Stimulated activated CD8-positive, alpha-beta memory T cell treated with anti-CD3 and anti-CD28 coated beads, Interleukin-4, amount 100 ng/mL, for 48 hours (primary cell): ENCODE measurements at places on chromosomes 4 and X.

GRCh38 chr4:89640620-89641366, 196.2 kb downstream of the SNCA start:
- no peak for DNase-seq

DNA sequence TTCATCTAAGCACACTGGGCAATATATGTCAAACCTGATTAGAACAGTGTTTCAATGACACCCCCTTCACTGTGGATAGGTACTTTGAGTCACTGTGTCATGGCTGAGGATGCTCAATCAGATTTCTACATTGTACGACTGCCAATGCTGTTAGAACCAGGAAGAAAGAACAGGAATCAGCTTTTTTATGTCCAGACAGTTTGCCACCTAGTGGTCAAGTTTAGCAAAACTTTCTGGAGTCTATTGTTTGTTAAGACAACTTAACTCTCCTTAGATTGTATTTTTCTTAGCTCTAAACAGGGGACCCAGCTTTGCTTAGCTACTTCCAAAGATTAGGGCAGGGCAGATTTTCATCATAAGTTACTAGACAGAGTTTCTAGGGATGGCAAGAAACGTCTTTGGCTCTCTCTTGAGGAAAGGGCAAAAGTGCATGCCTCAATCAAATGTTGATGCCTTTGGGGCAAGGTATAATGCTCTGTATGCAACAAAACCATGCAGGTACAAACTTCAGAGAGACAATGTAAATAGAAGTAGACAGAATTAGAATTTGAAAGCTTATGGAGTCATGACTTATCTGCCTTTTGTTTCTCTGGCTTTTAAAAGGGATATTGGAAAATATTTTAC, 40.5 kb upstream of the BMP3 start:
- DNase-seq, result no peak

DNA sequence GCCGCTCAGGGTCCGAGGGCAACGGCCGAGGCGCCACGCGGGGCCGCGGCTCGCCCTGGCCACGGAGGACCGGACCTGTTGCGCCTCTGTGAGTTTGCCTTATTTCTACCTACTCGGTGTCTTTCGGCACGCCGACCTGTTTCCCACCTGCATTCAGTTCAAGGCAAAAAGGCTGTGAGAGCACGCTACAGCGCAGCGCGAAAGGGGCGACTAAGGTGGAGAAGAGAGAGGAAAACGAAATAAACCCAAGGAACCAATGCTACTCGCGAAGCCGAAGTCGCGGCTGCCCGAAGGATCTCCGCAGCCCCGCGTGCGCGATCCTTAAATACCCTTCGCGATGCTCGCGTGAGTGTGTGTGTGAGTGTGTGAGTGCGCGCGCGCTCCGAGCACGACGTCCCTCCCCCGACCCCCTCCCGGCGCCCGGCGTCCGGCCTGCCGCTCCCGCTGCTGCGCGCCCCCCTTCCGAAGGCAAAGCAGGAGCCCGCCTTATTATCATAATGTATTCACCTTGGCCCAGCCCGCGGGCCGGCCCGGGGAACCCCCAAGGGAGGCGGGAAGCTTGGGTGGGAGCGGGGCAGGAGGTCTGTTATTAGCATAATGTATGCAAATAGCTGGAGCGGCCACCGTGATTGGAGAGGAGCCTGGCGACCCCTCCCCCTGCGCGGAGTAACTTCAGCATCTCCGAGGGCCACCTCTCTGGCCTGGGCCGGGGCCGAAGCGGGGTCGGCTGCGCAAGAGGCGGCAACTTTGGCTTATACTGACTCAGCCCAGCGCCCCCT, at the start of gene COL25A1:
TSS of gene COL25A1 (minus strand) at position 298 of the 779 bp plus-strand sequence.
- DNase-seq, result peak; percentile 53

DNA sequence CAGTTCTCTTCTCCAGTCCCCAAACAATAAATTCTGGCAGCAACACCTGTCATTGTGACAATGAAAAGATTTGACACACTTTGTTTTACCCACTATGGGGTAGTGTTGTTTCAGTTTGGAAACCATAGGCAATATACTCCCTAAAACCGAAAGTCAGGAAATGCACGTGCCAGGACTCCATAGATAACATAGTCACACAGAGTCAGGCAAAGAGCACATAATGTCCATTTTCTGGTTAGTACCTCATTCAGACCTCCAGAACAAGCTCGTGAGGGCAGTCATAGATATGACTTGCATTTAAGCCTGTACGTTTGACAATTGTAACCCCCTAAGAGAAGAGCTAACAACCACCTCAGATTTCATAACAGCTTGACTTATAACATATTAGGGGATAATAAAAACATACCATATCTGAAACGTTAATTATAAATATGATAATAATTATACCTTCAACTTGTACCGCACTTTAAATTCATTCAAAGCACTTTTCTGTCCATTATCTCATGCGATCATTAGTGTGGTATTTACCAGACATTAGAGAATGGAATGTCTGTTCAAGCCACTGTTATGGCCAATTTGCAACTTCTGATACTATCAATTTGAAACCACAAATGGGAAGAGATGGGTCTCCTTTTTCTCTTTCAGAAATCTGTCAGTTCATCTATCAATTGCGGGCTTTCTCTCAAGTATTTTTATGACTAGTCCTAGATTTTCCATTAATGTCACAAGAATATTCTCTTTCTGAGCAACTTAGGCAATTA, 147.4 kb downstream of the LDB2 start:
- DNase-seq, result no peak

DNA sequence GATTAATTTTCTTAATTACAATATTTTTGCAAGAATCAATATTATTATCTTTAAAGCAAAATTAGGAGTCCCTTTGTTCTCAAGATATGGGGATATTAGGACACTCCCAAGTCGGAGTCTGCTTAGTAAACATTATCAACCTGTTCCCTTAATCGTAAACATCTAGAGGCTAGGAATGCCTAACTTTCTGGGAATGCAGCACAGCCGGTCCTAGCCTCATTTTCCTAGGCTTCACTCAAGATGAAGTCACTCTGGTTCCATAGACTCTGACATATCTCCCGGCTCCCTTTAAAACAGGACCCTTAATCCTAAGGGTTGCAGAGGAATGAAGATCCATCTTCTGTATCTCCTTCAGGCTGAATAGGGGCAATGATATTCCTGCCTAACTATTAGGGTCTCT, 367.6 kb downstream of the GPM6A start:
- DNase-seq, result no peak

DNA sequence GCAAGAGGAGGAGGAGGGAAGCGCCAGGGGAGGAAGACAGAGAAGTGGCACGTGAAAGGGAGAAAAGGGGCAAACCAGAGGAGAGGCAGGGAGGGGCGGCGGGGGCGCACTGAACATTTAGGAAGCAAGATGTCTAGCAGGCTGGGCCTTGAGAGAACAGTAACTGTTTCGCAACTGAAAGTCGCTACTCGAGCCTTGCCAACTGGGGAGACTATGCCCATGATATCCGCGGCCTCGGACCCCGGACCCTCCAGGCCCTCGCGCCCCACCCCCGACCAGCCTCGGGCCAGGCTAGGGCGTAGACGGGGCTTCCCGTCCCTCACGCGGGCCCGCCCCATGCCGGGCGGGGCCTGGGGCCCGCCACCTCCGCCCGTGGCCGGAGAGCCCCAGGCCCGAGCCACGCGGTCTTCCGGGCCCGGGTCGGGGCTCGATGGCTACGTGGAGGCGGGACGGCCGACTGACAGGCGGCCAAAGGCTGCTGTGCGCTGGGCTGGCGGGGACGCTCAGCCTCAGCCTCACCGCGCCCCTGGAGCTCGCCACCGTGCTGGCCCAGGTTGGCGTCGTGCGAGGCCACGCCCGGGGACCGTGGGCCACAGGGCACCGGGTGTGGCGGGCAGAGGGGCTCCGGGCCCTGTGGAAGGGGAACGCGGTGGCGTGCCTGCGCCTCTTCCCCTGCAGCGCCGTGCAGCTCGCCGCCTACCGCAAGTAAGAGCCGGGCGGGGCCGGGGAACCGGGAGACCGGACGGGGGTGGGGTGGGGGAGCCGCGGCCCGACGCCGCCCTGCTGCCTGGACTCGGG, at the start of gene SLC25A43:
TSS of gene SLC25A43 (plus strand) at position 363 of the 798 bp plus-strand sequence. CDS start at position 431, 68 bp downstream.
- DNase-seq, result peak; percentile 43

- DNase-seq, result no peak
Measured at GRCh38 chr4:123163501-123163900, 233.1 kb upstream of the SPRY1 start.

- DNase-seq, result no peak
Measured at GRCh38 chr4:187491286-187491685, 504.3 kb upstream of the ZFP42 start.

DNA sequence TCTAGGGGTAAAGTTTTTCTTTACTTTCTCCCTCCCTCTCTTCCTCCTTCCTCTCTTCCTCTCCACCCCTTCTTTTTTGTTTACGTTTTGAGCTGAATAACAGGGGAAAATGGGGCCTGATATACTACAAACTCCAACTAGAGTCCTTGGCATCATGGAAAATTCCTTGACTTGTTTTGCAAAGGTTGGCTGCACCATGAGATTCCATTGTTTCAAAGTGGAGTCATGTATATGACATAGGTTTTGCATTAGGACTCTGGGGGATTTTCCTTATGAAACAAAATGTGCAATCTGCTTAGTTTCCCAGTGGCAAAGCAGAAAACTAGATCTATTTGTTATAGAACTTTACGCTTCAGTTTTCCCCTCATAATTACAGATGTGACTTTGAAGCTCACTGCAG, 233.5 kb upstream of the PGRMC2 start:
- no peak for DNase-seq

DNA sequence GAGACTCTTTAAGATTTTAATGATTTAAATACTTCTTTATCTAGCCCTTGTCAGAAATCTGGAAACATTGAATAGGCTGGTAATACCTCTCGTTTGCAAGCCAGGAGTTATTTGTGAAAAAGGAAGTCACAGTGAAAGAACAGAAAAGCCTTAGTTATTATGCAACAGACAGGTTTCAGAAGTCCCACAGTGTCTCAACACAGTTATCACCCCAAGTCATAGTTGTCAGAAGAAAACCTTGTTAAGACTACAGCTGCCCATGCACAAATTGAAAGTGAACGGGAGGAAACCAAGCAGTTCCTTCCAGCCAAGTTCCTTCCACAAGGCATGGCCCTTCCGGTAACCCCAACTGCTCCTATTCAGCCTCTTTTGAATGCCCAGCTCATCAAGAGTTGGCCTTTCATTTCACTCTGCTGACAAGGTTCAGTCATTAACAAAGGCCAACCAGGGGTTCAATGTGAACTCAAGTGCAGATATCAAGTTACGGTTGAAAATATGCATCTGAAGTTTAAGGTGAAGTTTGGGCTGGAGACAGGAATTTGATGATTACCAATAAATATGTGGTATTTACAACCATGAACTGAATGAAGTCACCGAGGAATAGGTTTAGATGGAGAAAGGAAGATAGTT, 15.6 kb downstream of the ALPK1 start:
- DNase-seq, result no peak

DNA sequence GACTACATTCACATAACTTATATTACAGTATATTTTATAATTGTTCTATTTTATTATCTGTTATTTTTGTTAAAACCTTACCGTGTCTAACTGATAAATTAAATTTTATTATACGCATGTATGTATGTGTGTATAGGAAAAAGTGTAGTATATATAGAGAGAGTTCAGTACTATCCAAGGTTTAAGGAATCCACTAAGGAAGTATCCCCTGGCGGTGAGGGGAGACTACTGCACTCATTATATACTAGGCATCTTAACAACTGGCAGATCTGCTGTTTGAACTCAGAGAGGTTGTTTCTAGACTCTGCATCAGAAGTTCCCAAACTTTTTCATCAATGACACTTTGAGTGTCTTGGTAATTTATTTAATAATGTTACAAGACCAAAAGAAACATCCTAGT, 70.9 kb downstream of the NDST4 start:
- no peak for DNase-seq

- no peak for DNase-seq
Measured at GRCh38 chr4:92210906-92211305, 92.9 kb upstream of the GRID2 start.

- DNase-seq, result no peak
Measured at GRCh38 chrX:53075011-53075410, 7.2 kb upstream of the TSPYL2 start.

DNA sequence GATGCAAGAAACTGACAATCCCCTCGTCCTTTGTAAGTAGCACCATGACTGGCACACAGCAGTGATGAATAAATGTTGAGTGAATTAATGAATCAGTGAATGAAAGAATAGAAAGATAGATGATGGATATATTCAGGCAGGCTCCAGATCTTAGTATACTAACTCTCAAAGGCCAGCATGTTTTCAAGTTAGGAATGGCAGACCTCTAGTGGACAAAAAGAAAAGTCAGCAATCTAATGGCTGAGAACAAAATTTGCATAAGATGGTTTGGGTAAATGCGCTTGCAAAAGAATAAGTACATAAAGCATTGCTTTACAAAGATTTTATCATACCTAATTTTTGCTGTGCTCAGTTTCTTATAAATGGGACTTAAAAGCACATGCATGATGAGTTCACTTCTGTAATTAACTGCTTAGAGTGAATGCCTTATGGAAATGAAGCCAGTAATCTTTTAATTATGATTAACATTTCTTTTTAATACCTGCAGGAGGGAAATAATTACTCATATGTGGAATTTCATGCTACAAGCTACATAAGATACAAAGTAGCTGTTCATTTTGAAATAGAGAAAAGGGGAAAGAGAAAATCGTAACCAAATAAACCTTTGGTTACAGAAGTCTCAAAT, 126.9 kb upstream of the GPRIN3 start:
- no peak for DNase-seq

DNA sequence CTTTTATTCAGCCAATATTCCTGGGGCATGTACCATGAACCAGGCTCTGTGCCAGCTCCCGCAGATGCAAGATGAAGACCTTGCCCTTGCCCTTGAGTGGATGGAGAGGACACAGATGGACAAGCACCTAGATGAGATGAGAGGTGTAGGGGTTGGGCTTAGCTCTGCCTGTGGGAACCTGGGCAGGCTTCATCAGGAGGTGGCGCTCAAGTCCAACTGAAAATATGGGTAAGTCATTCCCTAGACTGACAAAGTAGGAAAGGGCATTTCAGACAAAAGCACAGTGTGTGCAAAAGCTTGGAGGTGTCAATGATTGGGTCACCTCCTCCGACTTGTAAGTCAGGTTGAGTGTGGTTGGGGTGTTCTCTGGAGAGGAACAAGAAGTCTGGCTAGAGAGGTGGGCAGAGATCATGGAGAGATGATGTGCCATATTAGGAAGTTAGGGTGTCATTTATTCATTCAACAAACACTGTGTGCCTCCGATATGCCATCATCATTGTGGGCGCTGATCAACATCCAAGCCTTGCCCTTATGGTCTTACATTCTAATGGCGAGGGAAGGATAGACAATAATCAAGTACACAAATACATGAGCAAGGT, 64.6 kb downstream of the ANAPC4 start:
- peak; percentile 42 for DNase-seq

GRCh38 chr4:128354205-128354821, 66.7 kb upstream of the PGRMC2 start:
- no peak for DNase-seq

DNA sequence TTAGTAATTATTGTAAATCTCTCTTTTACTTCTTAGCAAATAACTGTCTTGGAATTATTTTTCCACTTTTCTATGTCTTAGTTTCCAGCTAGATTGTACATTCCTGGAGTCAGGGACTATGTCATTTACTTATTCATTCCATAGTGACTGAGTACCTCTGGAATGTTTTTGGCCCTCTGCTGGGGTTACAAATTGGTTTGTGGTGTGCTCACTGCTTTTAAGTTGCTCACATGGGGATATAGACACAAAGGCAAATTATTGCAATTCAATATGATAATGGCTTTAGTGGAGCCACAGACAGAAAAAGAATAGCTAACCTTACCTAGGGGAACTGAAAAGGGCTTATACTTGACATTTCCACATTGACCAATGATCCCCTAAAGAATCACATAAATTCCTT, 63.7 kb upstream of the PDGFRA start:
- no peak for DNase-seq
